ENCODE measurements at places on chromosomes 6 and 20. TPM values are rescaled to one million over a fixed set of nuclear protein-coding genes. Genes with fewer than 3 reads are reported as not detected.

DNA sequence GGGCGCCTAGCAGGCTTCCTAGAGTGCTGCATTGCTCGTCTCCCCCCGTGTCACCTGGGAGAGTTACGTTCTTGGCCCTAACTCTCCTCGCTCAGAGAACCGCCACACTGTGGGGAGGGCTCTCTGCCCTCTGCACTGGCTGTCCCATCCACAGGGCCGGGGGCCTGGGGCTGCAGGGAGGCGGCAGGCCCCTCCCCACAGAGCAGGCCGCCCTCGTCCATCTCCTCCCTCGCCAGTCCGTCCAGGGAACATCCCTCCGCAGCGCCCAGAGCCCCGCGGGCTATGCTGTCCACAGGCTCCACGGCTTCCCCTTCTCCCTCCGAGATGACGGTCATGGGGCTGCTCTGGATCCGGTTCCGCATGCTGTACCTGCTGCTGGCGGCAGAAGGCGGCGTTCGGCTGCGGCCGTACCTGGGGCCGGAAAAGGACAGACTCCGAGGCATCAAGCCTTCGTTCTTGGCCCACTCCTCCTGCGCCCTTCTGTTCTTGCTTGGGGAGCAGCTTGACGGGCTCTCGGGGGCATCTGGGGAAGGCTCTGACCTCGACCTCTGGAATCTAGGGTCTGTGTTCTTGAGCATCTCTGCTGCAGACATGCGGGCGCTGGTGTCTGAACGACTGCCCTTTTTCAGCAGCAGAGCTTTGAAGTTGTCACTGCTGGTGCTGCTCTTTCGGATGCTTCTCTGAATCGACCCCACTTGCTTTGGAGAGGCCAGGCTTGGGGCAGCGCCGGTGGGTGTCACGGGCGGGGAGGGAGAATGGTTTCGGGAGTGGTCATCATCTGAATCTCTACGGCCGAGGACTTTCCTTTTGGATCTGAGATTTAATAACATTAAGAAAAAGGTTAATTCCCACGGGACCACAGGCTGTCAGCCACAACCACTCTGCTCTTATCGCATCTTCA lies 20.2 kb downstream of the HEBP2 start:
- no peaks in the 10 kb centered on the region for H3K27me3 ChIP-seq
- H3K4me3 ChIP-seq = no peak overlapping the region
- no peak overlapping the region for H3K27ac ChIP-seq

The HTR1B gene
- 0.20 TPM for total RNA-seq

DNA sequence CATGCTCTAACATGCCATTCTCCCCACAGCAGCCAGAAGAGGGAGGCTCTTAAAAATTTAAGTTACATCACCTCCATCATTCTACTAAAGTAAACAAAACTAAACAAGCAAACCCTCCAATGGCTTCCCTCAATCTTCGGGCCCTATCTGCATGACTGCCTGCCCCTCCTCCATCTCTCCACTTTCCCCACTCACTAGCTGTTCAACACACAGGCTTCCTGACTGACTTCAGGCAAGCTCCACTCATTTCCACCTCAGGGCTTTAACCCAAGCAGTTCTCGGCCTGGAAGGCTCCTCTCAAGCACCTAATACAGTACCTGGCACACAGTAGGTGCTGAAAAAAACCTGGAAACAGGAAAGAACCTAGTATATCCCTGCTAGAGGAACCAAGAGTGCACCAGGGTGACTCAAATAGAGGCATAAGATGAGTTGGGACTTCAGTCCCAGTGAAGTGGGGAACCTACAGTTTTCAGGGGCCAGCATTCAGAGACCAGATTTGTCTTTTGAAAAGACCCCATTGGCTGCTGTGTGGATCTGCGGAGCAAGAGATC lies 2.8 kb downstream of the AHCY start:
- no peaks in the 10 kb centered on the region for H3K36me3 ChIP-seq
- no peaks in the 10 kb centered on the region for H3K4me1 ChIP-seq
- no peak overlapping the region for H3K4me3 ChIP-seq
- no peak for DNase-seq

DNA sequence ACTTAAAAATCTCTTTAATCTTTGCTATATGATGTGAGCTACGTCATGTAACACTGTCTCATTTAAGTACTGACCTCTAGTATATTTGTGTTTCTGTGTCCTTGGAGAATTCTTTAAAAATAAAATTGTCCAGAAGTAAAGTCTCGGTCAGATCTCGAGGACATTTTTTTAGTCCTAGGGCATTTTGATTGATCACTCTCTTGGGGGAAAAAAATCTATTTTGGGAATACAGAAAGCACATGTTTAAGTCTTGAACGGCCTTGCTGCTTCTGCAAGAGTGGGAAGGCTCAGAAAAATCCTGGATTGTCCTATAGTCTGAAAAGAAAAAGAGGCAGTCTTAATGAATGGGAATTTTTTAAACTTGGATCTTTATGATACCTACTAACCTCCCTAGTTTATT lies 234.3 kb downstream of the UTRN start:
- no peaks in the 10 kb centered on the region for H3K27me3 ChIP-seq
- no peak overlapping the region for H3K4me3 ChIP-seq
- H3K36me3 ChIP-seq = peaks cover 15% of the 10 kb centered on the region
- DNase-seq = no peak
- no peak overlapping the region for H3K27ac ChIP-seq

DNA sequence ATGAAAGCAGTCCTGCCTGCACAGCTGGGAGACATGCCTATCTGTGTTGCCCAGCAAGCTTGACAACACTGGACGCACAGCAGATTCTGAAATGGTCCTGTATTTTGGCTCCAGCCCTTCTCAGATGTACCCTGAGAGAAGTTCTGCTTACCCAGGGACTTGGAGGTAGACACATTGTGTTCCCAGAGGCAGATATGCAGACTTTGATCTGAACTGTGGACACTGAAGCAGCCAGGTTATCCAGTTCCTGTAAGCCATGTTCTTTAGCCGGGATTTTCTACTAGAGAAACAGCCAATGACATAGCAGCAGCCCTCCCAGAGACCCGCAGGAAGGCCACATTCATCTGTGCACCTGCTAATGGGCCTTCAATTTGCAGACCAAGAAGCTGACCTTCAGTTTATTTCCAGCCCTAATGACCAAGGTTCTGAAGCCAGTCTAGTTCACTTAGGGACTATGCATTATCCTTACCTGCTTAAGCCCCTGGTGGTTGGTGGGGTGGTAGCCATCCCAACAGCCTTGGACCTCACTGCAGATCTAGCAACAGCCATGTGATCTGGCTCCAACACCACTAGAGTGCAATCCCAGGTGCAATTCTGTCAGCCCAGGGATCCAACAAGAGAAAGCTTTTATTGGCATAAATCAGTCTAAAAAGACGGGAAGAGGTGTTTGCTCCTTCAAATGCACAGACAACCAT lies 134.2 kb downstream of the MEI4 start:
- H3K27me3 ChIP-seq = no peaks in the 10 kb centered on the region
- no peaks in the 10 kb centered on the region for H3K4me1 ChIP-seq
- no peaks in the 10 kb centered on the region for H3K36me3 ChIP-seq
- no peak for DNase-seq

DNA sequence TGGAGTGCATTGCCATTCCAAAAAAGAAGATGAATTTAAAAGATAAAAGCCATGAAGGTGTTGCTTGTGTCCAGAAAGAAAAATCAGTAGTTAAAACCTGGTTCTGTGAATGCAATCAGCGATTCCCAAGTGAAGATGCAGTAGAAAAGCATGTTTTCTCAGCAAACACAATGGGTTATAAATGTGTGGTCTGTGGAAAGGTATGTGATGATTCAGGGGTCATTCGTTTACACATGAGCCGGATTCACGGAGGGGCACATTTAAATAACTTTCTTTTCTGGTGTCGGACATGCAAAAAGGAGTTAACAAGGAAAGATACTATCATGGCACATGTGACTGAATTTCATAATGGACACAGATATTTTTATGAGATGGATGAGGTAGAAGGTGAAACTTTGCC lies 24.7 kb upstream of the BAG2 start:
- DNase-seq = no peak
- no peaks in the 10 kb centered on the region for H3K4me1 ChIP-seq
- no peak overlapping the region for H3K4me3 ChIP-seq
- peaks cover 76% of the 10 kb centered on the region for H3K36me3 ChIP-seq
- no peak overlapping the region for H3K27ac ChIP-seq

GRCh38 chr6:37105148-37106050 lies 64.6 kb upstream of the PIM1 start:
- no peaks in the 10 kb centered on the region for H3K27me3 ChIP-seq
- H3K36me3 ChIP-seq = no peaks in the 10 kb centered on the region

The C20orf96 gene
- total RNA-seq = 8.7 TPM

GRCh38 chr6:135180542-135181332 lies at the start of gene MYB:
TSS of gene MYB (plus strand) at chr6:135181308. CDS start at chr6:135181514, 206 bp downstream.
- peak within 1 kb of the TSS; percentile 45 for H3K4me3 ChIP-seq
- no peak within 1 kb of the TSS for H3K27ac ChIP-seq
- no peak for DNase-seq
- H3K4me1 ChIP-seq = peaks cover 32% of the 10 kb centered on the region
- H3K36me3 ChIP-seq = no peaks in the 10 kb centered on the region

- peaks cover 9% of the 10 kb centered on the region for H3K4me1 ChIP-seq
- no peaks in the 10 kb centered on the region for H3K27me3 ChIP-seq
- no peaks in the 10 kb centered on the region for H3K36me3 ChIP-seq
- no peak overlapping the region for H3K4me3 ChIP-seq
These were observed 190.8 kb downstream of the TENT5A start for GRCh38 chr6:81561731-81562130.

DNA sequence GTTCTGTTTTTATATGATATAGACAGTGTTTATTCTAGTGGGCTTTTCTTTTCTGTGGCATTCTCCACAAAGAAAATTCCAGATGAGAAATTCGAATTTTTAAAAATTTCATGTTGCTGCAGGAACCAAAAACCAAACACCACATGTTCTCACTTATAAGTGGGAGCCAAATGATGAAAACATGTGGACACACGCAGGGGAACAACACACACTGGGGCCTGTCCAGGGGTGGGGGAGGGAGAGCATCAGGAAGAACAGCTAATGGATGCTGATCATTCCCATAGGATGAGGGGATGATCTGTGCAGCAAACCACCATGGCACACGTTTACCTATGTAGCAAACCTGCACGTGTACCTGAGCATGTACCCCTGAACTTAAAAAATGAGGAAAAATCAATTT lies 499.0 kb upstream of the SLC35B3 start:
- no peaks in the 10 kb centered on the region for H3K4me1 ChIP-seq
- no peak overlapping the region for H3K4me3 ChIP-seq
- no peak overlapping the region for H3K27ac ChIP-seq
- no peaks in the 10 kb centered on the region for H3K27me3 ChIP-seq

DNA sequence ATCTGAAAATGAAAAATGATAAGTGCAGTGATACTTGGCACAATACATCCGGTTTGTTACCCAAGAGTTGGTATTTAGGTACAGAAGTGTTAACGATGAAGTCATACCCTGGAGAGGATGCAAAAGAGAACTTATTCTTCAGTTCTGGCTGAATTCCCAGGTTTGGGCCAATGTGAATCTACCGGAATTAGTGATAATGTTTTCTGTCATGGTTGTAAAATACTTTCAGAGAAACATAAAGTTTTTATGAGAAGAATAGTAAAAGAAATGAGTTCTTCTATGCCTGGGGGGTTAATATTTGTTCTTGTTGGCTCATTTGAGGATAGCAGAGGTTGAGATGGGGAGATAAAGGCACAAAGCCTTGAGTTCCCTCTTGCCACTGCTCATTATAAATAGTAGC lies 509.9 kb upstream of the POU3F2 start:
- no peaks in the 10 kb centered on the region for H3K27me3 ChIP-seq
- H3K36me3 ChIP-seq = no peaks in the 10 kb centered on the region
- no peak for DNase-seq
- H3K27ac ChIP-seq = no peak overlapping the region
- H3K4me3 ChIP-seq = no peak overlapping the region

DNA sequence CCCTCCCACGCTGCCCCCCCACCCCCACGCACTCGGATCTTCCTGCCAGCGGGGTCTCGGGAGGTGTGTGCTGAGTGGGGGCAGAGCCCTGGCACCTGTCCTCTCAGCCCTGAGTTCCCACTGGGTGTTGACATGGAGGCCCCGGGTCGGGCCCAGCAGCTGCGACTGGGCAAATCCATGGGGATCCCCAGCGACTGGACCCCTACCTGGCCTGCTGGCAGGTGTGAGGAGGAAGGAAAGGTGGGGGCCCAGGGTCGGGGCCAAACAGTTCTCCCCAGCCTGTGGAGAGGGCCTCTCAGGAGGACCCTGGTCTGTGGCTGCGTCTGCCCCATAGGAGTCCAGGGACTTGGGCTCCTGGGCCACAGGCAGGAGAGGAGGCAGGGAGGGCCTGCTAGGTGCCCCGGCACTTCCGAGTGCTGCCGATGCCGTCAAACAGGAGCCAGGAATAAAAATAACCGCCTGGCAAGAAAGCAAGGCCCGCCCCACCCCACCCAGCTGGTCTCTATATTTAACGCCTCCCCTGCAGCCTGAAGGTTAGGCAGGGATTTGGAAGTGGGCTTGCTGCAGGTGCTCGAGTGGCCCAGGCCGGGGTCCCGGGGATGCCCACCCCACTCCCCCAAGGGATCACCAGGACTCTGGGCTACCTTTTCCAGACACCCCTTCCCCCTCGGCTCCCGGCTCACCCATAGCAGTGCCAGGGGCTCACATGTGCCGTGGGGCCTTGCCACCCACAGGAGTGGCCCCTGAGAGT lies 1.4 kb upstream of the EEF1A2 start:
- H3K36me3 ChIP-seq = no peaks in the 10 kb centered on the region
- no peak for DNase-seq
- peaks cover 5% of the 10 kb centered on the region for H3K4me1 ChIP-seq

DNA sequence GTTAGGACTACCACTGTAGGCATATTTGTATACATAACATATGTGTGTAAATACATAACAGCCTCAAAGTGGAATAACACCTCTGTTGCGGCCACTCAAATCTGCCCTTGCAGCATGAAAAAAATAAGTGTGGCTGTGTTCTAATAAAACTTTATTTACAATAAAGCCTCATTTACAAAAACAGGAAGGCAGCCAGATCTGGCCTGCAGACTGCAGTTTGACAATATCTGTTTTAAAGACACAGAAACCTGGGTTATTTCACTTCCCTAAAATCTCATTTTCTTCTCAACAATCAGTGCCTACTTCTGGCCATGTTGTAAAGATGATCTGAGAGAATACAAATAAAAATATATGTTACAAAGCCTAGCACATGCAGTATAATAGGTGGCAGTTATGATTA lies 53.9 kb upstream of the SCML4 start:
- no peak overlapping the region for H3K4me3 ChIP-seq
- H3K36me3 ChIP-seq = no peaks in the 10 kb centered on the region
- no peaks in the 10 kb centered on the region for H3K27me3 ChIP-seq
- no peaks in the 10 kb centered on the region for H3K4me1 ChIP-seq

DNA sequence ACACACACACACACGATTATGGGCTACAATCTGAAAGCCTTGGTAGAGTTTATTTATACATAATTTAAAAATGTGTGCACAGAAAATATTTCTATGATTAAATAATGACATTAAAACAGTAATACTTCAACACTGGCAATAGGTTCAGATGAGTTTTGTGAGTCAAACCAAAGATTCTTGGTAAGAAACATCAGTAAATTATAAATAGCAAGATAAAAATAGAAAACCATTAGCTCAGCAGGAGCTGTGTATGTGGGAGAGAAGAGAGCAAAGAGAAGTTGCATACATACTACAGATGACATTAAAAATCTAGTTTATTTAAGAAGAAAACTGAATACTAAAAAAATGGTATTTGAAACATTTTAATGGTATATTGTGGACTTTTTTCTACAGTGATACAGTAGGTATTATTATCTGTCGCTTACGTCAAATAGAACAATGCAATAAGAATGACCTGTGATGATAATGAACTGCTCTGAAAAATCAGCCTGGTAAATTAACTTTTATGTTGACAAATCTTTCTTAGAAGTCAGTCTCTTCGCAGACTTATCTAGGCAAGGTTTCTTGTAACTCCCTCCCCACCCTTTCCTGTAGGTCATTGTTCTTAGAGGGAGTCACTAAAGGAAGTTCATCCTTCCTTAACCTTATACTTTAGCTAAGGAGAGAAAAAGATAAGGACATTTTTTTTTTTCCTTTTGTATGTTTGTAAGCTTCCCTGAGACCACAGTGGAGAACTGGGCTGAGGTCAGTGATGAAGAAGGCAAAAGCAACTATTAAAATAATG lies 149.3 kb downstream of the GJA1 start:
- no peaks in the 10 kb centered on the region for H3K27me3 ChIP-seq
- H3K27ac ChIP-seq = no peak overlapping the region
- no peaks in the 10 kb centered on the region for H3K36me3 ChIP-seq
- no peak for DNase-seq
